NT2/D1 (cell line): ENCODE measurements at places on chromosomes 1 and 21.

DNA sequence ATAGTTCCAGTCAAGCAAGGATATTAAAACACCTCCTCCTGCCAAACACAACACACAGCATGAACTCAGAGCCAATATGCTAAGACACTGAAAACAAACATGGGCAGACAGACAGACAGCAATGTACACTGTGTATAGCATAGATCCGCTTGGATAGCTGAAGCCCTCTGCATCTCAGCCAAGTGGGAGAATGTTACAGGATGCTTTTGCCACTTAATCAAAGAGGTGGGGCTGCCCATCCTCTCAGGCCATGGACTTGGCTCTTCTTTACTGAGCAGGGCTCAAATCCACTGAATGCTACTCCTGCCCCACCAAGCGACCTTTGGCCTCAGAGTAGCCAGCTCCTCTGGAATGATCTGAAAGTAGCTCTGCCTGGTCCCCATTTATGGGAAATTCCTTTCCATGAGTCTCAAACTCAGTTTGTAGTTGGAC, 64.7 kb upstream of the NGF start:
- DNase-seq: no peak

DNA sequence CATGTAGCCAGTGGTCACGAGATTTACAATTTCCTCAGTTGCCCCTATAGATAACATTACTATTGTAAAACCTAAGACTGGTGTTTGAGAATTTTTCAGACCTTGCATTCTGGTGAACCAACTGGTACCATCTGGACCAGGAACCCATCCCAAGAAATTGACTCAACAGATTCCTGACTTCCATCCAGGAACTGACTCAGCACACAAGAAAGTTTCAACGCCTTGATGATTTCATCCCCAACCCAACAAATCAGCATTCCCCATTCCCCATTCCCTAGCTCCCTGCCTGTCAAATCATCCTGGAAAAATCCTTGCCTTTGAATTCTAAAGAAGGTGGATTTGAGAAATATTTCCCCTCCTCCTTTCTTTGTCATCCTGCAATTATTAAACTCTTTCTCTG, 529.8 kb upstream of the PRMT6 start:
- no peak for DNase-seq

DNA sequence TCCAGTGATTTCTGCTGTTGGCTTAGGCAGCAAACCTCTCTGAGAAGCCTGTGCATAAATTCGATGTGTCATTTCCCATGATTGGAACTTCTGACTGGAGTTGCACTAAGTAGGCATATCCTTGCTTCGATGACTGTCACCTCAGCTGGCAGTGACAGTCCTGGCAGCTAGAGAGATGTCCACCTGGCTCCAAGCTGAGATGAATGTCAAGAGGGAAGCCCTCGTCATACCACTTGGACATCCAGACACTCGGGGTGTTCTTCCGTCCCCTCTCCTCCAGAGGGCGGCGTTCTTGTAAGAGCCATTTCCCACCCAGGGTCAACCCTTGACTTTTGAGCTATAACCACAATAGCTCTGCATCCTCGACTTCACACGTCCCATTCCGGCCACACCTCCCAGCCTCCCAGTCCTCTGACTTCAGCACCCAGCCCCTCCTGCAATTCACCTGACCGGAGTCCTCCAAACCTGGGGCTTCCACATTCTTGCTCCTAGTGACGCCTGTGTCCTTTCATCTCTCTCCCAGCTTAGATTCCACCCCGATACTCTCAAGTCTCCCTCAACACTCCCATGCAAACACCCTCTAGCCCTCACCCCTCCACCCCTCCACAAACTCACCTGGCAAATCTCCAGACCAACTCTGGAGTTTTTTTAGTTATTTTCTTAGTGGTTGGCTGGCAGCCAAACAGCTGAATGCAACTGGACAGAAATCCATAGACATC, 17.3 kb downstream of the CA6 start:
- DNase-seq: peak; percentile 52

- no peak for DNase-seq
These were observed 4.2 kb downstream of the ADCY10 start for GRCh38 chr1:167909691-167910180.

- DNase-seq: no peak
These were observed 90.0 kb upstream of the COL6A1 start for GRCh38 chr21:45891388-45892155.
